ENCODE measurements at places on chromosomes 2 and 18.

DNA sequence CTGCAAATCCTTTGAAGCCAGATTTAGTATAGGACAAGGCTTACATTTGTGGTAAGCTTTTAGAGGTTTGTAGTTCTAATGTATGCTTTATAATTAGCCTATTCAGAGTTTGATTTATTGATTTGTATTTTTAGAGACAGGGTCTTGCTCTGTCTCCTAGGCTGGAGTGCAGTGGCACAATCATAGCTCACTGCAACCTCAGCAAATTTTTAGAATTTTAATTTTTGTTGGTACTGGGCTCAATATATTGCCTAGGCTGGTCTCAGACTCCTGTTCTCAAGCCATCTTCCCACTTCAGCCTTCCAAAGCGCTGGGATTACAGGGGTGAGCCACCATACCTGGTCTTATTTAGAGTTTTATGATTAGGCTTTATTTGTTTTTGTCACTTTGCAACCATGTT lies 4.5 kb downstream of the KCNJ13 start:
- no peak for DNase-seq

DNA sequence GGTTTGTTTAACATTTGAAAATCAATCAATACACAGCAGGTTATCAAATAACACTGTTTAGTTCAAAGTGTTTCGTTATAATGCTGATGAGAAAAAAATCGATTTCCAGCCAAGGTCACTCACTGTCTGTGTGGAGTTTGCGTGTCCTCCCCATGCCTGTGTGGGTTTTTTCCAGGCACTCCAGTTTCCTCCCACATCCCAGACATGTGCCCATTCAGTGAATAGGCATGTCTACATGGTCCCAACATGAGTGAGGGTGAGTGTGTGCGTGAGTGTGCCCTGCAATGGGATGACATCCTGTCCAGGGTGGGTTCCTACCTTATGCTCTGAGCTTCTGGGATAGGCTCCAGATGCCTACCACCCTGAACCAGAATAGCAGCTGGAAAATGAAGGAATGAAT lies 8.7 kb upstream of the GKN2 start:
- DNase-seq, result no peak

- DNase-seq, result no peak
These were observed 196.7 kb upstream of the PID1 start for GRCh38 chr2:229467783-229468182.

DNA sequence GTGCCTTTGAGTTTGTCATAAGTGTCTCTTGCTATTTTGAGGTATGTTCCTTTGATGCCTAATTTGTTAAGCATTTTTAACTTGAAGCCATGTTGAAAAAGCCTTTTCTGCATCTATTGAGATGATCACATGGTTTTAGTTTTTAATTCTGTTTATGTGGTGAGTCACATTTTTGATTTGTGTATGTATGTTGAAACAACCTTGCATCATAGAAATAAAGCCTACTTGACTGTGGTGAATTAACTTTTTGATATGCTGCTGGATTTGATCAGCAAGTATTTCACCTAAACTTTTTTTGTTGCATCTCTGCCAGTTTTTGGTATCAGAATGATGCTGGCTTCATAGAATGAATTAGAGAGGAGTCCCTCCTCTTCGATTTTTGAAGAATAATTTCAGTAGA lies 469.7 kb downstream of the CDH2 start:
- no peak for DNase-seq

DNA sequence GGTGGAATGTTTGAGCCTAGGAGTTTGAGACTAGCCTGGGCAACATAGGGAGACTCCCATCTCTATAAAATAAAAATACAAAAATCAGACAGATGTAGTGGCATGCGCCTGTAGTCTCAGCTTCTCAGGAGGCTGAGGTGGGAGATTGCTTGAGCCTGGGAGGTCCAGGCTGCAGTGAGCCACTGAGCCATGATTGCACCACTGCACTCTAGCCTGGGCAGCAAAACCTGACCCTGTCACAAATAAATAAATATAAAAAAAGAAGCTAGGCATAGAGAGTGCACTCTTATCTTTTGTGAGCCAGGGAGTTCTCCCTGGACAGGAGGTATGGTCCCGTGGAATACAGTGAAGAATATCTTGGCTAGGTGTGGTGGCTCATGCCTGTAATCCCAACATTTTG lies 11.0 kb upstream of the KYNU start:
- DNase-seq, result no peak

GRCh38 chr2:69789175-69789721 lies 40.2 kb upstream of the GMCL1 start:
- no peak for DNase-seq

DNA sequence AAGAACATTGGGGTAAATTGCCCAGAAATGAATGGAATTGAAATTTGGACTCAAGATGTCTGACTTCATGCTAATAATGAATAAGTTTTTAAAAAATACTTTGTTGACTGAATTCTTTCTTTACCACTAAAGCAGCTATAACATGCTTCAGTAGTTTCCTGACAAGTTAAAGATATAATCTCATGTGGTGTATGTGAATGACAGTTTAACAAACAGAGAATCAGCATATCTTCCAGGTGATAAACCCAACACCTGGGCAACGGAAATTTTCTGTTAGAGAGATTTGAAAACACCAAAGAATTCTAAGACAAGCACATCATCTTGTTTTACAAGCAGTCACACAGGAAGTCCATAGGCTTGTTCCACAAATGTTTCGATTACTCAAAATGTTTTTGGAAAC lies 372.6 kb upstream of the VRK2 start:
- no peak for DNase-seq

- DNase-seq, result peak; percentile 17
These were observed 2.8 kb downstream of the STAT1 start for GRCh38 chr2:191010887-191011885.

DNA sequence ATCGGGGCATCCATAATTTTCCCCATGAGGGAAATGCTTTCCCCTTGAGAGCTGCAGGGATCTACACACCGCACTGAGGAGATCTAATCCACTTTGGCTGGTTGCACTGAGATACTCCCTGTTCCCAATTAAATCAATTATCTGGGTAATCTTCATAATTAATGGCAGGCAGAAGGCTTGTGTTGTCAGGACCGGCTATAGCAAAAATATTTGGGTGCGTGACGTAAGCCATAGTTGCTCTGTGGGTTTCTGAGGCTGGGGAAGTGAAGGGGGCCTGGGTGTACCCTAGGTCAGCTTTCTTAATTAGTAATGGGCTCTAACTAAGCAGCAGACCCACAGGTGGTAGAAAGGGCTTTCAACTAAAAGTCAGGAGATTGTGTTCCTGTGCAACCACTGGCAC lies 62.8 kb upstream of the UPP2 start:
- DNase-seq, result no peak

DNA sequence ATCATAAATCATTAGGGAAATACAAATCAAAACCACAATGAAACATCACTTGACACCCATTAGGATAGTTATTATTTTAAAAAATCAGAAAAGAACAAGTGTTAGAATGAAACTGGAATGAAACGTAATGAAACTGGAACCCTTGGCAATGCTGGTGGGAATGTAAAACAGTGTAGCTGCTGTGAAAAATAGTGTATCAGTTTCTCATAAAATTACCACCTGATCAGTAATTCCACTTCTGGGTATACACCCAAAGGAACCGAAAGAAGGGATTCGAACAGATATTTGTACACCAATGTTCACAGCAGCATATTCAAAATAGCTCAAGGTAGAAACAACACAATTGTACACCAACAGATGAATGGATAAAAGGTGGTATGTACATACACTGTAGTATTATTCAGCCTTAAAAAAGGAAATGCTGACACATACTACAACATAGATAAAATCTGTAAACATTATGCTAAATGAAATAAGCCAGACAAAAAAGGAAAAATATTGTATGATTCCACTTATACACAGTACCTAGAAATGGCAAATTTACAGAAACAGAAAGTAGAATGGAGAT lies 27.0 kb downstream of the ROCK1 start:
- no peak for DNase-seq

DNA sequence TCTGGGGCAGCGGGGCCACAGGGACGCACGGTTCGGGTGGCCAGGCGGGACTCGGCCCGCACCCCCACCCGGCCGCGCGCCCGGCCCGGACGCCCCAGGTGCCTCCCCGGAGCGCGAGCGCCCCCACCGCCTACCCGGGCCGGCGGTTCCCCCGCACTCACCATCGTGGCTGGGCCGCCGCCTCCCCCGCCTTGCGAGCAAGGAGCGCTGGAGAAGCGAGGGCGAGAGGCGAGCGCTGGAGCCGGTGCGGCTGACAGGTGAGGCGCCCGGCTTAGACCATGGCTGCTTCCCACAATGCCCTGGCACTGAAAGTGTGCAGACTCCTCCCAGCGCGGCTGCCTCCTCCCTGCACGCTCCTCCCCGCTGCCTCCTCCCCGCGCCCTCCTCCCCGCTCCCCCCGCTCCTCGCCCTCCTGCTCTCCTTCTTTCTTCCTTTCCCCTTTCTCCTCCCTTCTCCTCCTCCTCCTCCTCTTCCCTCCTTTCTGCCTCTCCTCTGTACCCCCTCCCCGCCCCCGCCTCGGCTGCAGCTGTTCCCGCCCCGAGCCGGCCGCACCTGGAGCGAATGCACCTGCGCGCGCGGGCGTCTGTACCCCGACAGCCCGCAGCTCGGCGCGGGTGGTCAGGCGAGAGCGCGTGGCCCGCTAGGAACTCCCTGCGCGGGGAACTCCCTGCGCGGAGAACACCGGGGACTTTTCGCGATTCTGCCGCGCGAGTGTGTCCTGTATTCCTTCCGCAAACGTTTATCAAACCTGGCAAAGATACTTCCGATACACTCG lies at the start of gene AP1S3:
AP1S3 (minus strand) TSS at position 296 of the 775 bp plus-strand sequence; CDS start at position 164, 132 bp downstream.
- DNase-seq, result peak; percentile 75

- peak; percentile 16 for DNase-seq
These were observed 868 bp upstream of the PKDCC start for GRCh38 chr2:42046819-42047487.

GRCh38 chr18:9417073-9417851 lies 58.1 kb upstream of the RALBP1 start:
- no peak for DNase-seq

DNA sequence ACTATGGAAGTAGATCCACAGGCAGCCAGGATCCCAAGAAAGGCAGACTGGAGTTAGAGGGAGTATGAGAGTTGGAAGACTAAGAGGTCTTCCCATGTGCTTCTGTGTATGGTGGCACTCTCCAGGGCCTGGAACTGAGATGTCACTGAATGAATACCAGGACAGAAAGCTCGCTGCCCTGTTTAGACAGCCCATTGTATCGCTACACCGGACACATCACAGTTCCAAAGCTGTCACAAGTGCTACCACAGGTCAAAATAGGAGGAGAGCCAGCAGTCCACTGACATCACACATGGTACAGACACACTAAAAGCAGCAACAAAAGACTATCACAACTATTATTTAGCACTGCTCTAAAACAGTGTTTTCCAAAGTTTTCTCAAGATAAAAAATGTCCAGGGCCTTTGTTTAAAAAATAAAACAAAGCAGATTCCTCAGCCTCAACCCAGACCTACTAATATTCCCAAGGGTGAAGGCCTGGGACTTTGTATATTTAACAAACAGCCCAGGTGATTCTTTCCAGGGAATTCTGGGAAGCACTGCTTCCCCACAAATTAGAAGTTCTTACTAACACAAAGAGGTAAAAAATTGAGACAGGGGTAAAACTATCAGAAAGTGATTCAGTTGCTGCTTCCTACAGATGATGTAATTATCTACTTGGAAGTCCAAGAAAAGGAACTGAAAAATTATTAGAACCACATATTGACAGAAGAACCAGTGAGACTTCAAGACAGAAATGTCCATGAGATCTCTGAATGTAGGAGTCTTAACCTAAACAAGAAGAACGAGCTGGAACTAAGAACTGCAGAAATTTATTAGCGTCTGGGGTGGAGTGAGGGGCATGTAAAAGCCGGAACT lies 116.0 kb downstream of the DTNB start:
- DNase-seq, result no peak

- no peak for DNase-seq
These were observed 23.2 kb upstream of the SEH1L start for GRCh38 chr18:12924616-12925015.

- no peak for DNase-seq
These were observed 58.4 kb downstream of the KCTD18 start for GRCh38 chr2:200451511-200451910.

DNA sequence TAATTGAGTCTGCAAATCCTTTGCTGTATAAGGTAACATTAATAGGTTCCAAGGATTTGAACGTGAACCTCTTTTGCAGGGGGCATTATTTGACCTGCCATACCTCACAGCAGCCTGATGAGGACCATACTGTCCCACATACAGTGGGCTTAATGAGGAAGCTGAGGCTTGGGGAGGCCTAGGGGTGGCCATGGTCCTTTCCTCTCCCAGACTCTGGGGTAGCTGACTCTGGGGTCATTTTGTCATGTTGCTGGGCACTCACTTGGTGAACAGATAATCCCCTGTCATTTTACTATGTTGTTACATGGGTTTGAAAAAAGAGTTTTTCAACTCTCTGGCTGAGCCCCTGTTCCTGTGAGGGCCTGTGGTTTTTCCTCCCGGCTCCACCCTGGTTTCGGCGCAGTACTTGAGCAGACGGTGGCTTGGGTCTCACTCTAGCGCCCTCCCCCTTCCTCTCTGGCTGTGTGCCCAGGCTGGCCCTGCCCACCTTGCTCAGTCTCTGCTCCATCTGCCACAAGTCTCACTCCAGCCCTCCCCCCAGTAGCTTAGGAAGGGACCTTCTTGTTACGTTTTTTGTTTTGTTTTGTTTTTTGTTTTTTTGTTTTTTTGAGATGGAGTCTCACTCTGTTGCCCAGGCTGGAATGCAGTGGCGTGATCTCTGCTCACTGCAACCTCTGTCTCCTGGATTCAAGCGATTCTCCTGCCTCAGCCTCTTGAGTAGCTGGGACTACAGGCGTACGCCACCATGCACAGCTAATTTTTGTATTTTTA lies 21.0 kb downstream of the INPP4A start:
- peak; percentile 95 for DNase-seq
